ENCODE measurements at places on chromosomes 11 and 22.
A peak's percentile ranks its signal among the peaks of the same experiment; 100 is the strongest.

- DNase-seq: no peak
These were observed 16.5 kb downstream of the BLID start for GRCh38 chr11:122099374-122100036.

- DNase-seq: no peak
These were observed 76.2 kb downstream of the SNX19 start for GRCh38 chr11:130839981-130840666.

GRCh38 chr11:130600139-130600538 lies 151.7 kb downstream of the ADAMTS15 start:
- DNase-seq: no peak

DNA sequence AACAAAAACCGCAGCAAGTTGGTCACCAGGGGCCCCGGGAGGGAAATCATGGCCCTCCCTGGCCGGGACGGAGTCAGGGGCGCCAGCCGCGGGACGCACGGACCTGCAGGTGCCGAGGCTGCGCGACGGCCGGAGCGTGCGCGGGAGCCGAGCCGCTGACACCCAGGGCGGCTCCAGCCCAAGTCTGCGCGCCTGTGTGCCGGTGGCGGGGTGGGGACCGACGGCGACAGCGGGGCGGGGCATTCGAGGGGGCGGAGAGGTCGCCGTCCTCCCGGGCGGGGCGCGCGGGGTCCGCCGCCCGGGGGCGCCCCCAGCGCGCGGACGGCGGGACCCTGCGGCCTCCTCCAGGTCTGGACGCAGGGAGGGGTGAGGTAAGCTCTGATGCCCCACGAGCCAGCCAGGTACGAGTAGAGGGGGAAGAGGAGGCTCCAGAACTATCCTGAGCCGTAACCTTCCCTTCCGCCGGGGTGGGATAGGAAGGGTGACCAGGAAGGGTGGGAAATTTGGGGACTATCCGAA lies at the start of gene ESAM:
Gene ESAM, minus strand, starts transcription at position 186 of the 519 bp plus-strand sequence. Its CDS starts 136 bp downstream, at position 50.
- DNase-seq: peak; percentile 63

DNA sequence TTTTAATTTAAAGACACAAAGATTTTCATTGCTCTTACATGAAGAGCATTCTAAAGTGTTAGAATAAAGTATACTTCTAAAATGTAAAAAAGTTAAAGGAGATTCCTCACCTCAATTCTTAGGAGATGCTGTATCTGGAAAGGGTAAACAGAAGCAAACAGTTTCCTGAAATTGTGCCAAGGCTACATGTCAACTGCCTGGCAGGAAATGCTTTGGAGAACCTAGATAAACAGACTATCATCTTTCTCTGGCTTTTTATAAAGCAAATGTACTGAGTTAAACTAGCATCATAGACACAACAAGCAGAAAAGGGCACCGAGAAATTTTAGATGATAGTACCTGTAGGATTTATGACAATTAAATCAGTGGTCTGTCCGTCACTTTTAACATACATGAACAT lies 24.7 kb upstream of the AKIP1 start:
- no peak for DNase-seq

DNA sequence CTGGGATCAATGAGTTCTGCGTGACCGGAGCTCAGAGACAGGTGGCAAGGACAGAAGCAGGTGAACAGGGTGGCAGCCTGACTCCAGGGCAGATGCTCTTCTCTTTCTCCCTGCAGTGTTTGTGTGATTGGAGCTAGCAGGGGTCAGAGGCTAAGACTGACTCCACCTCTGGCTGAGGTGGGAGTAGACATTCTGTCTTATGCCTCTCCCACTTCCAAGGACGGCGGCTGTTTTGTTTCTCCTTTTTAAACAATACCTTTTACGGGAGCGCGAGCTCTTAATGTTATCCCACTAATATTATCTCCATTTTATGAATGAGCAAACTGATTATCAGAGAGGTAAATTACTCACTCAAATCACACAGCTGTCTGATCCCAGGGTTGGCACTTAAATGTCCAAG lies 323.7 kb downstream of the MIAT start:
- DNase-seq: no peak

GRCh38 chr11:34641456-34641855 lies 20.6 kb downstream of the EHF start:
- DNase-seq: no peak

- DNase-seq: peak; percentile 34
These were observed 781 bp downstream of the SIDT2 start for GRCh38 chr11:117179048-117179999.

GRCh38 chr22:22710719-22711531 lies 66.5 kb downstream of the GGTLC2 start:
- DNase-seq: peak; percentile 76

DNA sequence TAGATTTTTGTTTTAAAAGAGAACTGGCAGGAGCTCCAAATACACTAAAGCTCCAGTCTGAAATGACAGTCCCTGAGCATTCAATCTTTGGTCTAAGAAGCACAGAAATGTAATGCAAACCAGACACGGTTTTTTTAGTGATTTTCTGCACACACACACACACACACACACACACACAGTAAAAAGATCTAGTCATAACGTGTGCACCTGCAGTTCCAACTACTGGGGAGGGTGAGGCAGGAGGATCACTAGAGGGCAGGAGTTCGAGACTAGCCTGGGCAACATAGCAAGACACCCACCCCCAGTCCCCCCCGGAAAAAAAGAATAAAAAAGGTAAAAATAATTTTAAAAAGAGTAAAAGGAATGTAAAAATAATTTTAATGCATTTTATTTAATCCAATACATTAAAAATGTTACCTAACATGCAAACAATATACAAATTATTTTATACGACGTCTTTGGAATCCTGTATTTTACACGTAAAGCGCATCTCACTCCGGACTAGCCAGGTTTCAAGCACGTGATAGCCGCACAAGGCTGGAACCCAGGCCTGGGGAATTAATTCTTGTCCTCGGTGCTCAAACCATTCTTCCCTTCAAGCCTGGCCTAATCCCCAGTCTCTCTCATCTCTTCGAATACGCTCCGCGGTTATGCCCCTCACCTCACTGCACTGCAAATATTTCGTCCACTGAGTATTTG lies 762 bp upstream of the TBC1D22A start:
- DNase-seq: no peak

DNA sequence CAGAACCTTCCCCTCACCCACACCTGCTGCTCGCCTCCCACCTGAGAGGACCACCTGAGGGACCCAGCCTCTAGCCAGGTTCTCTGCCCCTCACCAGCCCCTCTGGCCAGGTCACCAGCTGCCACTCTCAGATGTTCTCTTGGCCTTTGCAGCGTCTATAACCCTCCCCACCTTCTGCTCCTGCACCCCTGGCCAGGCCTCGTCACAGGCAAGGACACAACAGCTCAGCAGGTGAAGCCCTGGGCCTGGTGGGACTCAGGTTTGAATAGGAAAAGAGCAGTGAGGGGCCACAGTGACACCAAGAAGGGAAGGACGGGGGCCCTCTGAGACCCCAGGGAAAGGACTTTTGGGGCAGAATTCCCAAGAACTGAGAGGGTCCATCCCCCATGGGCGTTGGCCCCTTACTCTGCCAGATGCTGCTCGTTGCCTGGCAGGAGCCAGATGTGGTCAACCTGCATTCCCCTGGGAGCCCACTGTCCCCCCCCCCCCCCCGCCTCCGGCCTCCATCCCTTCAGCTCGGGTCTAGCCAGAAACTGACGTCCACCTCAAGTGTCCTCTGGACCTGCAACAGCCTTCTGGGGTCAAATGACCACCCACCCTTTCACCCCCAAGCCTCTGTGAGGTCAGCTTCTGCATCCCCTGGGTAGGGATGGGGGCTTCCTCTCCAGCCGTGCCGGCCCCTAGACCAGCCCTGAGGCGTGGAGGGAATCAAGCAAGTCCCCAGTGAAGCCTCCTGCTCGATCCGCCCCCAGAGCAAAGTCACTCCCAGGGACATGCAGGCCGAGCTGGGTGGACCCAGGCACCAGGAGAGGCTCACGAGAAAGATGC lies 28.7 kb downstream of the SBF1 start:
- no peak for DNase-seq

DNA sequence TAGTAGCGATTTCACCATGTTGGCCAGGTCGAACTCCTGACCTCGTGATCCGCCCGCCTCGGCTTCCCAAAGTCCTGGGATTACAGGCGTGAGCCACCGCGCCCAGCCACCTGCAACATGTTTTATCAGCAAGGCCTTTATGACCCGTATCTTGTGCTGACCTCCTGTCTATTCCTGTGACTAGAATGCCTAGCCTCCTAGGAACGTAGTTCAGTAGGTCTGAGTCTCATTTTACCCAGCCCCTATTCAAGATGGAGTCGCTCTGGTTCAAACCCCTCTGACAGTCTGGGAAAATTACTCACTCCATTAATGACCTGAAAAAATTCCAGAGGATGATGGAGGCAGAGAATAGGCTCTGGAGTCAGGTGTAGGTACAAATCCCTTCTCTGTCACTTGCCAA lies 30.0 kb upstream of the CXCR5 start:
- no peak for DNase-seq

DNA sequence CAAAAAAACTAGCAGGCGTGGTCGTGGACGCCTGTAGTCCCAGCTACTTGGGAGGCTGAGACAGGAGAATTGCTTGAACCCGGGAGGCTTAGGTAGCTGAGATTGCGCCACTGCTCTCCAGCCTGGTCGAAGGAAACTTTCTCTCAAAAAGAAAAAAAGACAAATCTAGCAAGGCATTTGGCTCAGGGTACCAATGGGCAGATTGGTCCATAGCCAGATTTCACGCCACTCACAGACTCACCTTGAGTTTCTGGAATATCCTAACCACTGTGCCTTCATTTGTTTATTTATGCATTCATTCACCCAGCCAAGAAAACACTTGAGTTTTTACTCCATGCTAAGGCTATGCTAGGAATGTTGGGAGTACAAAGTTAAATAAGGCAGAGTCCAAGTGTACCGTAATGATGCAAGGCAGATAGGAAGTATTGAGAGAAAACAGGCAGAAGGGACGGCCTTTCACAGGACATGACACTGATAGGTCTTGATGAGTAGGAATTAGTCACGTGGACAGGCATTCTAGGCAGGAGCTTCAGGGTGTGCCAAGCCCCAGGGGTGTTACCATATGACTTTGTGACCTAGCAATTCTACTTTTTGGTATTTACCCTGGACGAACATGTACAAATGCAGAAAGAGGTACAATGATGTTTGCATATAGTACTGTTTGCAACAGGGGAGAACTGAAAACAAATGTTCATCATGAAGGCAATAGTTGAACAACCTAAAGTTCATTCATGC lies 3.0 kb upstream of the PACSIN3 start:
- no peak for DNase-seq

DNA sequence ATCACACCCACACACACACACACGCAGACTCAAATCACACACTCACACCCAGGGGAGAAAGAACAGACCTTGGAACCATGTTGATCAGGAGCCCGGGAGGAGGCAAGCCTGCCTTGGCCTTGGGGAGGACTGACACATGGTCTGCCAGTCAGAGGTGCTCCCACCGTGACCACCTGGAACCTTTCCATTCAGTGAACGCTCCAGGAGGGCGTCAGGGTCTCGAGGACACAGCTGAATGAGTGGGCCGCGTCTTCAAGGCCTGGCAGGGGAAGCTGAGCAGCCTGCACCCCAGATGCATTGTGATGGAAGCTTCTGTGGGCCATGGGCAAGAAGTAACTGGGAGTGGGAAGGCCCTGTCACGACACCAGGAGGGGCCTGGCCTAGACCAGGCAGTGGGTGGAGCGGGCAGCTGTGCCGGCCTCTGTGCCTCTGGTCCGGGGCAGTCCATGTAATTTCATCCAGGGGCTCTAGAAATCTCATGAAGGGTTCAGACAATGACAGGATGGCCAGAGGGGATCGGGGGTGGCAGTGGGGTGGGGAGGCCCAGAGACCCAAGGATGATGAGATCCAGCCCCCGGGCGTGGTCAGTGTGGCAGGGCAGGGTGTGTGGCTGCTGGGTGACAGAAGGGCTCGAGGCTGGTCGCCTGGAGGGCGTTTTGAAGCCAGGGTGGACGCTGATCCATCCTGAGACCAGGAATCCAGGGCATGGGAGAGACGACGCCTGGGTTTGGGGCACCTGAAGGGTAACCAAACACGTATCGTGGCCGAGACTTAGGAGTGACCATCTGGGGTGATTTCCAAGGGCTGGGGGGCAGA lies 53.7 kb downstream of the IGF2 start:
- no peak for DNase-seq

GRCh38 chr11:17313349-17314231 lies 37.1 kb downstream of the NUCB2 start:
- DNase-seq: no peak

DNA sequence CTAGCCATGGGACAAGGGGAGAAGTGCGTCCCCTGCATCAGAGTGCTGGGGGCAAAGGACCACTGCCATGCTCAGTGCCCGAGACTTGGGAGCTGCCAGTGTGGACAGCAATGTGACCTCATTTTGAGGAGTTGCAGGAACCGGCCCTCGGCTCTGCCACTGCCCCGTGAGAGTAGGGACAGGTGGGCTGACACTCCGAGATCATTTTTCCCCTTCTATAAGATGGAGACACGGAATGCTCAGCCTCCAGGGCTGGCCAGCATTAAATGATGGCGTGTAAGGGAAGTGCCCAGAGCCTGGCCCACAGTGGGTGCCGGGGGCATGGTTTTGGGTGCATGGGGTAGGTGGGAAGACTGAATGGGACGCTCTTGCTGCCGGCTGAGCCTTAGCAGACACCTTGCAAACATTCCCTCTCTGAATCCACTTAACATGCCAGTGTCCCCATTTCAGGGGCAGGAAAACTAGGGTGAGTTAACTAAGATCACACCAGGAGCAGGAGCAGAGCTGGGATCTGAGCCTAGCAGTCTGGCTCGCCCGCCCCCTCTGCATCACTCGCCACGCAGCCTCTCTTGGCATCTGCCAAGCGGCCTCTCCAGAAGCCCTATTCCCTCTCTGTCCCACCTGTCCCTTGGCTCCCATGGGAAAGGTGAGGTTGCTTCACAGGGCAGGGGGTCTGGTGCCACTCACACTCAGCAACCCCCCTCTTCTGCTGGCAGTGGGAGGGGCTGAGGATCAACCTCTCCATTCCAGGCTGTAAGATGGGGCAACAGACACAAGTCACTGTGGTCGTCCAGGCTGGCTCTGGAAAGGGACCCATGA lies 13.6 kb downstream of the NPTXR start:
- DNase-seq: no peak

DNA sequence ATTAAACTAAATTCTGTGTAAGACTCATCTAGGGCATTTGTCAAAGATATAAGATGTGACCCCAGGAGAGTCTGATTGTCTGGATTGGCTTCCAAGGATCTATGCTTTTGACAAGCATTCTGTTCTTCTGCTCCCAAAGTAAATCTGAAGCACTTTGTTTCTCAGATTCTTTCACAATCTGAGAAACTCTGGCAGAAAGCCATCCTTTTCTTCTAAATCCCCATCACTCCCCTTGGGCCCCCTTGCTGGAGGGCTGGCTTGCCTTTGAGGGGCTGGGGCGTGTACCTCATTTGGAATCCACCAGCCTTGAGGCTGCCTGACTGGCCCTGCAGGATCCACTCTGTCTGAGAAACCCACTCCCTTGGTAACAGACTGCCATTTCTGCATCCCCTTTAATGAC lies 173.5 kb upstream of the CTSC start:
- DNase-seq: no peak

GRCh38 chr11:124894606-124895430 lies 2.8 kb downstream of the ROBO4 start:
- no peak for DNase-seq

DNA sequence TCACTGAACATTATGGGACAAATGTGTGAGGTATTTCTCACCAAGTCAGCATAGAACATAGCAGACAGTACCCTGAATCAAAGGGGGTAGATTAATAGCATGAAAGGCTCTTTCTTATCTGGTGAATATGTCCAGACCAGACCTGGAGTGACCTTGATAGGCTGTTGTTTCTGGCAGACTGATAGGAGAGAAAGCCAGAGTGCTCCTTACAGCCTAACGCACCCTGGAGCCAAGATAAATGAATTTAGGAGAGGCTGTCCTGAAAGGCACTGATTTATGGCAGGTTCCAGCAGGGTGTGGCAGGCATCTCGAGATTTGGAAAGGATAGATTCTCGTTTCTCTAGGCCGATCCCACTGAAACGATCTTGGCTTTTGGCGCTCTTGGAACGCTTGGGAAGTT lies 204.6 kb downstream of the DBX1 start:
- DNase-seq: no peak

All from HEK293T (cell line).